NCI-H1092 (cell line): ENCODE measurements at places on chromosomes 7 and 10.

GRCh38 chr7:28708033-28708951 lies 249.8 kb downstream of the TRIL start:
- DNase-seq: no peak

DNA sequence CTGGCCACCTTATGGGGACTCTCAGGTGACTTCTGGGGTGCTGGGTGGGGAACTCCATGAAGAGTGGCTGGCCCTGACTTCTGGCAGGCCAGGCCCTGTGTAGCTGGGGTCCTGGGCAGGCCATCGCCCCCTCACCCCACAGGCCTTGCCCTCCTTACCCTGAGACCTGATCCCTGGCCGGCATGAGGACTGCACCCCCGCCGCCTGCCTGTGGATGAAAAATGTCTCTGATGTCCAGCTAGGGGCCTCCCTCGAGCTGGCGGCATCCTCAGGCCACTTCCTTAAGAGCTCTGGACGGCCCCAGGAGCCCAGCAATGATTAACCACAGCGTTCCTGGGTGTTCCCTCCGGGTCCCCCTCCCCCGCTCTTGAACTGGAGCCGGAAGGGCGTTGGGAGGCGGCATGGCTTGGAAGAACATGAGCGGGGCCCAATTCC lies 31.8 kb upstream of the SHH start:
- DNase-seq: no peak

DNA sequence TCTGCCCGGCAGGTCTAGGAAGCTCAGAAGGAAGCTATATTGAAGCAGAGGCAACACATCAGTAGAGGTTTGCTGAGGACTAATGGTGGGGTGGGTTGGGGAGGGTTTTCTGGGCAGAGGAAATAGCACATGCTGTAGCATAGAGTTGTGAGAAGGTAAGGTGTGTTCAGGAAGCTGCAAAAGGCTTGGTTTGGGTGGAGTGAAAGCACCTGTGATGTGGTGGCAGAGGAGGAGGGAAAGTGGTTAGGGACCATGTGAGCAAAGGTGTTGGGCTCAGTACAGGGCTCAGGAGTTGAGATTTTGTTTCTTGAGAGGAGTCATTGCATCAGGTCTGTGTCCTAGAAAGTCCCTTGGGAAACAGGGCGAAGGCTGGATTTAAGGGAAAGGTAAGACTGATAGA lies 294.6 kb downstream of the SORCS3 start:
- no peak for DNase-seq

GRCh38 chr7:128888039-128888755 lies 22.3 kb downstream of the KCP start:
- no peak for DNase-seq

GRCh38 chr10:78542521-78542920 lies 508.9 kb downstream of the RPS24 start:
- no peak for DNase-seq

- DNase-seq: no peak
These were observed 140.5 kb downstream of the CAMK1D start for GRCh38 chr10:12489806-12490205.

DNA sequence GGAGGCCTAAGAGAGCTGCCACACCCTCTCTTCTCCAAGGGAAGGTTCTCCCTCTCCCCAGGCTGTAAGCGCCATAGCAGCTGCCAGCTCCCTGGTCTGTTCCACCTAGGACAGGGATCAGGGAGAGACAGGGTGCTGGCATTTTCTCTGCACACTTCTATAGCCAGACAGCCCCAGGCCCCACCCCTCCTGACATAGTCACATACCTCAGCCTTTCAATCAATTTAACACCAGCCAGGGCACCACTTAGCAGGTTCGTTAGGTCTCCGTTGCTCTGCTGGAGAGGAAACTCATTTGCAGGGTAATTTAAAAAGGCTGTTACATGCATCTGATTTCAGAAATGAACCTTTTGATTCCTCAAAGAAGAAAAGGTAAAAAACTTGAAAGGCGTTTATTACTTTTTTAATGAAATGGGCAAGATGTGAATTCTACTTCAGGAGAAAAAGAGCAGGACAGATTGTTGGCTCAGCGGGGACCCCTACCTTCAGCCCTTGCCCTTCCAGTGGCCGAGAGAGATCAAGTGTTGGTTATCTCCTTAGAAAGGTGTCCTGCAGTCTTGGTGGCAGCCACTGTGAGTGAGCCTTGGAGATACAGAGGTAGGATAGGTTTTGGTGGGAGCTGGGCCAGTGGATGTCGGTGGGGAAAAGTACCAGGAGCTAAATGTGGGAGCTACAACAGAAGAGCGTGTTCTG lies 180.5 kb upstream of the GALNT17 start:
- no peak for DNase-seq

- DNase-seq: no peak
These were observed 5.4 kb downstream of the HSPA14 start for GRCh38 chr10:14843327-14843988.

DNA sequence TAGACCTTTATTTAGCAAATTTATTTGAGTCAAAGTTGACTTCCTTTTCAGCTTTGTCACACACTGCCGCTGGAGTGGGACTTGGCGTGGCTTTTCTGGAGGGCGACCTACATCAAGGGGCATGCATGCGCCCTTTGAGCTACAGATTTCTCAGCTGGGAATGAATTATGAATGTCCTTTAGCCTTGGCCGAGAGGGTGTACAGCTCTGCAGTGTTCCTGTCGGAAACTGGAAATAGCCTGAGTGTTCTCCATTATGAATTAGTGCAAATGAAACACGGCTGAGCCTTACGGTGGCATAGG lies 79.7 kb downstream of the GLRX3 start:
- no peak for DNase-seq

DNA sequence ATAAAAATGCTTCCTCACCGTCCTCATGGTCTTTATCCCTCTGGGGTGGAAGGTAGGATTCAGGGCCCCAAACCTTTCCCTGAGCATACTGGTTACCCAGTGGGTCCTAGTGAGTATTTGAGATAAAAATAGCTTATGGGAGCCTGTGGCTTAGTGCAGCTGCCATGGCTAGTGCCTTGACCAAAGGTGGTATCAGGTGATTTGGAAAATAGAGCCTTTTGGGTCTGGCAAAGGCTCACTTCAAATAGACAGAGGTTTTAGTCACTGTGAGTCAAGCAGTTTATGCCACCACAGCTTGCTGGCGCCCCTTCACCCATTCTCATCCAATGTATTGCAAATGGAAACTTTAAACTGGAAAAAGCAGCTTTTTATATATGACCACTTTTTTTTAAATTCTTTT lies 30.4 kb downstream of the PLAU start:
- DNase-seq: no peak

DNA sequence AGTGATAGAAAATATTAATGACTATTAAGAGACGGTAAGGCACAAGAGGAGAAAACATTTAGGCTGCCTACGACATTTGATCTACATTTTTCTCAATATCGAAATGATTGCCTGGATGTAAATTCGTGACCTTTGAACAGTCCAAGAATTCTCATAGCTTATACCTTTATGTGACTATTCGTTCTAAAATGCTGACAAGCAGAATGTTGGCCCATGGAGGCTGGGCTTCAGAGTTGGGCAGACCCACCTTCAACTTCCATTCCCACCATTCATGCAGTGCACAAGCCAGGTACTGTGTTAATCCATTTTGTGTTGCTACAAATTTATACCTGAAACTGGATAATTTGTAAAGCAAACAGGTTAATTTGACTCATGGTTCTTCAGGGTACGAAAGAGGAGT lies 441.4 kb upstream of the COBL start:
- DNase-seq: no peak

GRCh38 chr10:73772281-73773151 lies 9.3 kb upstream of the CHCHD1 start:
- DNase-seq: peak; percentile 26

GRCh38 chr10:126734015-126734414 lies 63.5 kb upstream of the C10orf90 start:
- no peak for DNase-seq

- no peak for DNase-seq
These were observed 7.2 kb downstream of the DLX5 start for GRCh38 chr7:97017192-97018125.

- DNase-seq: no peak
These were observed 173.9 kb downstream of the WNT2 start for GRCh38 chr7:117148971-117149370.

DNA sequence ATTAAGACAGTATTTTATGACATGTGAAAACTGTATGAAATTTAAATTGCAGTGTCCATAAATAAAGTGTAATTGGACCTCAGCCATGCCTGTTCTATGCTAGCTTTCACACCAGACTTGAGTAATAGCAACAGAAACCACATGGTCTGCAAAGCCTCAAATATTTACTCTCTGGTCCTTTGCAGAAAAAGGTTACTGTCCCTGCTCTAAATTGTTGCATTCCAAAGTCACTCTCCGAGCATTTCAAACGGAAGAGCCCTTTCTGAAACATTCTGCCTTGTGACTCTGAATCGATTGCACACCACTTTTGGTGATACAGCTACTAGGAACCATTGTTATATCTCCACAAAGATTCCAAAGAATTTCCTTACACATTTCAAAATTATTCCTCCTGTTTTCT lies 81.0 kb upstream of the STK17A start:
- no peak for DNase-seq

DNA sequence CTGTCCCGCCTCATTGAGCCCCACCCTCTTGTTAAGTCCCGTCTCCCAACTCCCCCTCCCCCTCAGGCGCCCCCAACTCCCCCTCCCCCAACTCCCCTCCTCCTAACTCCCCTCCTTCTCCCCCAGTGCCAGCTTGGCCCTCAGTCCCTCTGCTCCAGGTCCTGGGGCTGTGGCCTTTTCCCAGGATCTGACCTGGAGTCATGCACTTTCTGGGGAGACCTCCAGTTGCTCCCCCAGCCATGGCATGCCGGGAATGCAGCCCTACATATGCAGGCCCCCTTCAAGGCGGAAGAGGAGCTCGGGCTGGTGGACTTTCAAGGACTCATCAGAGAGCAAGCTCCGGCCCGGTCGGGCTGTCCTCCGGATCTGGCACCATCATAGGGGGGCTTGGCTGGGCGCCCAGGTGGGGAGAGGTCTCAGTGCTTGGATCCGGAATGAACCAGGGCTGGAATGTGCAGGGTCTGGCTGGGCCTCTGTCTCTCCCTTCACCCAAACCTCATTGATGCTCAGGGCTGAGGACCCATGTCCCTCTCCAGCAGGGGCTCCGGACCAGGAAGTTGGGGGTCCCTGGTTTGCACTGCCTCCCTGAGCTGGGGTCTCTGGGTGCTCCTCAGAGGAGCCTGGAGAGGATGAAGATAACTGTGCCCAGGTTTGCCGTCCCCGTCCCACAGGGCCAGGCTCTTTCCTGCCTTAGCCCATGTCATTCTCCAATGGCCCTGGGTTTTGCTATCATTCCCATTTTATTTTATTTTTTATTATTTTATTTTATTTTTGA lies 41.1 kb downstream of the TMEM270 start:
- no peak for DNase-seq

DNA sequence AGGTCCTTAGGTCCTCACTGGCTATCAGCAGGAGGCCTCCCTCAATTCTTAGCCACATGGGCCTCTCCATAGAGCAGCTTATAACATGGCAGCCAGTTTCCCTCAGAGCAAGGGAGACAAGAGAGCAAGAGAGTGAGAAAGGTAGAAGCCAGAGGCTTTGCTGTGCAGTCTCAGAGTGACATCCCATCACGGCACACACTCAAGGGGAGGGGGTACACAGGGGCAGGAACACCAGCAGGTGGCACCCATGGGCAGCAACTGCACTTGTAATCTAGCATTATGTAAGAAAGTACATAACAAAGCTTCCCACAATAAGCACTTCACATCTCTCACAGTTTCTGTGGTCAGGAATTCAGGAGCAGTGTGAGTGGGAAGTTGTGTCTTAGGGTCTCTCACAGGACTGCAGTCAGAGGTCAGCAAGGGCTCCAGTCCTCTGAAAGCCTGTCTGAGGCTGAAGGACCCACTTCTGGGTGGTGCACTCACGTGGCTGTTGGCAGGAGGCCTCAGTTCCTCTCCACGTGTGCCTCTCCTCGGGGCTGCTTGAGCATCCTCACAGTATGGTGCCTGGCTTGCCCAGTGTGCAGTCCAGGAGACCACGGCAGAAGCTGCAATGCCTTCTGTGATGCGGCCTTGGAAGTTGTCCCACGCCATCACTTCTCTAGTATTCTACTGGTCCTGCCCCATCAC lies 159.4 kb downstream of the OAT start:
- DNase-seq: no peak

DNA sequence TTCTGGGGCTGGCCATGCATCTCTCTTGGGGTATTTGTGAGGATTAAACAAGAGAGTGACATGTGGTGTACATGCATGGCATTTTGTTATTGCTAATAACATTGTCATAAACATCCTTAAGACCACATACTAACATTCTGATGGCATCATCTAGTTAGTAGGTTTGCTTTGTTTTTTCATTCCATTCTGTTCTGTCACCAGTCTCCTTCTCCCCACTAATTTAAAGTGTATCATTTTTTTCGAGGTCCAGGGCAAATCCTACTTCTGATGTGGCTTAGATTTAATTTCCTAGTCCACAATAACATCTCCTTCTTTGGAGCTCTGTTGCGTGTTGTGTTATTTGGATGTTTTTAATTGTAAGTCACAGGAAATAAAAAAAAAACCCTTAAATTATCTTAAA lies 248.1 kb downstream of the LRMDA start:
- DNase-seq: no peak

- DNase-seq: no peak
These were observed 152.6 kb downstream of the ZMYND11 start for GRCh38 chr10:287814-288213.

- no peak for DNase-seq
These were observed 96.6 kb downstream of the FAM53B start for GRCh38 chr10:124647421-124648130.

DNA sequence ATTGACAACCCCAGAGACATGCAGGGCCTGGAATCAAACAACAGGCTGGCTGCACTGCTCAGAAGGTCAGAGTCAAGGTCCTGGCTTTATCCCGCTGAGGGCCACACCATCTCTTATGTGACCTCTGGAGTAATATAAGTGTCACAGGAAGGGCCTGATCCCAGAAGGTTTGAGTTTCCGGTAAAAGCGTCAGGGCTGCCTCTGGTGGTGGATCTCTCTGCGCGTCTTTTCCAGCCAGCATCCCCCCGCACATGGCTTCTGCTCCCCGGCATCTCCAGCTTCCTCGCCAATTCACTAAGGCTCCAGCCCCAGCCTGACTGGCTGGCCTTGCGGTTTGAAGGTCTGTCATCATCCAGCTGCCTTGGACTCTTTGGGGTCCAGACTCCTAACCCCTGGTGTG lies 54.2 kb downstream of the SNX10 start:
- no peak for DNase-seq
